ENCODE measurements at places on chromosomes 11 and 22.

- no peak for DNase-seq
Observed at GRCh38 chr11:12865863-12866595, 143.1 kb upstream of the RASSF10 start.

- no peak for DNase-seq
Observed at GRCh38 chr11:85170184-85170583, 457.0 kb downstream of the DLG2 start.

DNA sequence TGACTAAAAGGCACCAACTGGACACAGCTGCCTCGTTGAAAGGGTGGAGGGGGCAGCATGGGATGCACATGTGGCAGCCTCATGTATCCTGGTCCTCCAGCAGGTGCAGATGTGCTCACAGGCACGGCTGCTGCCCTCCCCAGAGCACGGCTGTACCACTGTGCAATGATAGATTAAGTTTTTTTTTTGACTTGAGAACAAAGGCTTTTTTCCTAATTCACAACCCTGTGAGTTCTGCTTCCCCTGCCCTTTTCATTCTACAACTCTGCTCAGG, 11.4 kb downstream of the DKK3 start:
- DNase-seq = no peak

DNA sequence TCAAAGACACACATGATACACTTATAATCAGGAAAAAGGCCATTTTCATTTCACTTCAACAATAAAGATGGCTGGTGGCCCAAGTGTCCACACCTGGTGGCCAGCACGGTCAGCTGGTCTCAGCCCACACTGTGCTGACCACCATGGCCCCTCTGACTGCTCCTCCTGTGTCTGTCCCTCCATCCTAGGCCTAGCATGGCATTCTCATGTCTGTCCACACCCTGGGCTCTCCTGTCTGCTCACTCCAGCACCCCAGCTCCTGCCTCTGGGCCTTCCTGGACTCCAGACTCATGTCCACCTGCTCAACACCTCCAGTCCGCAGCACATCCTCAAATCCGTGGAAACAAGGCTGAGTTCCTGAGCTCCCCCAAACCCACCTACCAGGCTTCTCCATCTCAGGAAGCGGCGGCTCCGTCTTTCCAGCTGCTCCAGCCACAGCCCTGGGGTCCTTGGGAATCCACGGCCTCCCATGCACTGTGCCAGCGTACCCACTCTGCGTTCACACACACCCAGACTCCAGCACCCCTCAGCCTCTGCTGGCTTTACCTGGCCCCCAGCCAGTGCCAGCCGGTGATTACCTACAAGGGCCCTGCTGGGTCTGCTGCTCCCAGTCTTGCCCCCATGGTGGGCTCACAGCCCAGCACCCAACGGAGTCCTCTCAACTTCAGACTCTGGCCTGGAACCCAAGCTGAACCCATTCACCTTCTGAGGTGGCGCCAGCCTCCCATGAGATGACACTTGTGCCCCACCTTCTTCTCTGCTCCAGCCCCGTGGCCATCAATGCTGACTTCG, 13.9 kb downstream of the SIRT3 start:
- DNase-seq = no peak

DNA sequence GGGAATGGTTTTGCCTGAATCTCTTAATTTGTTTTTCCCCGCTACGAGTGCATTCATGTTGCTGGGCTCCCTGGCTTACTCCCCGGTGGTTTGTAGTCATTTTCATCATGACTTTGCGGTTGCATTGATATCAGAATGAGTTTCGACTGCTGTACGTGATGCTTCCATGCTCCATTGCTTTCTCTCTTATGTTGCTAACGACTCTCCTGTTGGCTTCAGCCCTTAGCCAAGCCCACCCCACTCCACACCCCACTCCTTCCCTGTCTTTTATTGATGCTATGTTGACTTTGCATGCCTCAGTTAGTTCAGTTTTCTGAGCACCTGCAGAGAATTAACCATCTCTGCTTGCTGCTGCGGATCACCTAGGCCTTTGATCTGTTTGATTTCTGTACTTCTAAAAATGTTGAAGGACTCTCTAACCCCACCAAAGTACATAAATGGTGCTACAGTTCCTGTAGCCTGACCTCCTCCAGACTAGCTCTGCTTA, 65.3 kb downstream of the ARFGAP2 start:
- DNase-seq = no peak

- DNase-seq = no peak
Observed at GRCh38 chr11:47924184-47924691, 56.1 kb upstream of the PTPRJ start.

DNA sequence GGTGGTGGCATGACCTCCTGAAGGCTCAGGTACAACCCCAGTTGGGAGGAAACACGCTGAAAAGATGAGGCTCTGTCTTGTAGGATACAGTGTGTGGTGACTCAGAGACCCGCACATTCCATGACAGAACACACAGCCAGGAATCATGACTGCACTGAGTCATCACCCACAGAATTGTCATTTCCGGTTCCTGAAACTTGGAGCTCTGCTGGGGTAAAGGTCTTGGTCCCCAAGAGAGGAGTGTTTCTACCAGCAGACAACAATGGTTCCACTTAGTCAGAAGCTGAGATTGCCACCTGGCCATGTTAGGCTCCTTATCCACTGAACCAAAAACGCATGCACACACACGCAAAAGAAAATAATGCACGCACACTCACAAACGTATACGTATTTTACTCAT, 31.5 kb upstream of the CYB5R3 start:
- peak; percentile 18 for DNase-seq

GRCh38 chr22:27207907-27208306, 550.5 kb downstream of the MIAT start:
- DNase-seq = no peak

DNA sequence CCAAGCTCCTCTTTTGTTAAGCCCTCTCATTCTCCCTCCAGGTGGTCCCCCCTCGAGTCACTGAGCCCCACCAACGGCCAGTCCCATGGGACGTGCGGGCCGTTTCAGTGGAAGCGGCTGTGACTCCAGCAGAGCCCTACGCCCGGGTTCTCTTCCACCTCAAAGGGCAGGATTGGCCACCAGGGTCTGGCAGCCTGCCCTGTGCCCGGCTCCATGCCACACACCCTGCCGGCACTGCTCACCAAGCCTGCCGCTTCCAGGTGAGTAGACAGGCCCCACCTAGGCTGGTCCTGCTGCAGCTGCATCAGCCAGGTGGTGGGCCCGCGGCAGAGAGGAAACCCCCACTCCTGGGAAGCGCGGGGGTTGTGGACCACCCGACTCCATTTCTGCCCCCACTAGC, 3.3 kb downstream of the TMEM132A start:
- DNase-seq = no peak

DNA sequence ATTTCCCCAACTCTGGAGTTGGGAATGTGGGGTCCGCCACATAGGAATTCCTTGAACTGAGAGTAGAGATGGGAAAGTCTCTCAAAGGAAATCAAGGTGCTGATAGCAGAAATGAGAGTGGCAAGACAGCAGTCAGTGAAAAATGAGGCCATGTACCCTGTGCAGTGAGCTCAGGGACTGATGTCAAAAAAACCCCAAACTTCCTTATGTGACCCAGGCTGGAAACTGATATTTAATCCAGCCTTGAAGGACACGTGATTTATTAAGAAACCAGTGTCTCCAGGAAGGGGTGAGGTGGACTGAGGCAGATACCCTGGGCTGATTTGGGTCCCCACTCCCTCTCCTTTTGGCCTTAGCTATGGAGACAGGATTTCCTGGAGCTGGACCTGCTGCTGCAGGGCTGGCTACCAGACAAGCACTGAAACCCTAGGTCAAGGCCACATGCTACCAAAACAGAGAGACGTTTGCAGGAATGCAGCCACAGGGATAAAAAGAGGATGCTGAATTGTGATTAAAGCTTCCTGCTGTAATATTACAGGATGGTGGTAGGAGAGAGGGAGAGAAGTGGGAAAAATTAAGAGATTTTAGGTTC, 25.3 kb upstream of the FCHSD2 start:
- DNase-seq = no peak

DNA sequence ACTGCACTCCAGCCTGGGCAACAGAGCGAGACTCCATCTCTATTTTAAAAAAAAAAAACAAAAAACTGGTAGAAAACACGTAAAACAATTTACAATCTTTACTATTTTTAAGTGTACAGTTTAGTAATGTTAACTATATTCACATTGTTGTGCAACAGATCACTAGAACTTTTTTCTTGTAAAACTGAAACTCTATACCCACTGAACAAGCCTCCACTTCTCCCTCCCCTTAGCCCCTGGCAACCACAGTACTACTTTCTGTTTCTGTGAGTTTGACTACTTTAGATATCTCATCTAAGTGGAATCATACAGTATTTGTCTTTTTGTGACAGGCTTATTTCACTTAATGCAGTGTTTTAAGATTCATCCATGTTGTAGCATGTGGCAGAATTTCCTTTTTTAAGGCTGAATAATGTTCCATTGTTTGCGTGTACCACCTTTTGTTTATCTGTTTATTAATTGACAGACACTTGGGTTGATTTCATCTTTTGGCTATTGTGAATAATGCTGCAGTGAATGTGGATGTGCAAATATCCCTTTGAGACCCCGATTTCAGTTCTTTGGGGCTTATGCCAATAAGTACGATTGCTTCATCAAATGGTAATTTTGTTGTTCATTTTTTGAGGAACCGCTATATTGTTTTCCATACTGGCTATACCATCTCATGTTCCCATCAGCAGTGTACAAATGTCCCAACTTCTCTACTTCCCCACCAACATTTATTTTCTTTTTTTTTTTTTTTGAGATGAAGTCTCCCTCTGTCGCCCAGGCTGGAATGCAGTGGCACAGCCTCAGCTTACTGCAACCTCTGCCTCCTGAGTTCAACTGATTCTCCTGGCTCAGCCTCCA, 11.0 kb downstream of the DDB2 start:
- peak; percentile 40 for DNase-seq

- no peak for DNase-seq
Observed at GRCh38 chr11:46066335-46066734, 54.9 kb downstream of the PHF21A start.

- DNase-seq = no peak
Observed at GRCh38 chr22:38965614-38966379, 8.4 kb downstream of the APOBEC3A start.

DNA sequence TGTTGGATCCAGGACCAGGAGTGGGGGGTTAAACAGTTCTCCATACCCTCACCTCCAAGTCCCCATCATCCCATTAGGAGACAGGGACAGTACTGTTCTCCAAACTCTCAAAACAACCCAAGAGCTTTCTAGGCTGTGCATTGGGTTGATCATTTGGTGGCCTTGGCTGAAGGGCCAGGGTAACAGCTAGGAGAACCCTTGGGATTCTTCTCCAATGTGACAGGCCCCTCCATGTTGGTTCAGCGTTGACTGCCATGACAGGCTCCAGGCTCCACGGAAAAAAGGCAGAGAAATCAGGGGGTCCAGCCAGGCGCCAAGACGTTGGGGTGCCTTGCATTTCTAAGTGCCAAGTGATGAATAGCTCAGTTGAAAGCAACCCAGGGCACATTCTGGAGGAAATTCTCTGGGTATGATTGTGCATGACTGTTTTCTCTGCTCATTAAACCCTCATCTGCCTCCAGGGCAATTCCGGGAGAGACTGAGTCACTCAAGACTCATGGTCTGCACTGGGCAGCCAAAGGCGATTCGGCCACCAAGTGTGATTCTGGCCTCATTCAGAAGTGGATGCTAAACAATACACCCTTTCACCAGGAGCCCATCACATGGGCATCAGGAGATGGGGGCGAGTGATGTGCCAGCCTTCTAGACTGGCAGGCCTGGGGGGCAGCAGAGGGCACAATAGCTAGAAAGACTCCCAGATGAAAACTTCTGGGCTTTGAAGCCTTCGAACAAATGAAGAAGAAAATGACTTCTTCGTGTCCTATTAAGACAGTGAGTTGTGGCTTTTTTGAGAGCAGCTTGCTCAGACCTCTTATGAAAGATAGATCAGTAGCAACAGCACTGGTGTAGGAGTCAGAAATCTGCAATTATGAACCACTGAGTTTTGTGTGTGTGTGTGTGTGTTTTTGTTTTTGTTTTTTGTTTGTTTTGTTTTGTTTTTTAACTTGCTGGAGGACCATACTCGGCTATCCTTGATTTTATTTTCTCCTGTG, 27.7 kb downstream of the CD44 start:
- peak; percentile 44 for DNase-seq

GRCh38 chr11:96001037-96001436, 77.1 kb upstream of the MTMR2 start:
- DNase-seq = no peak

- DNase-seq = no peak
Observed at GRCh38 chr22:17489101-17489500, 74.2 kb upstream of the SLC25A18 start.

DNA sequence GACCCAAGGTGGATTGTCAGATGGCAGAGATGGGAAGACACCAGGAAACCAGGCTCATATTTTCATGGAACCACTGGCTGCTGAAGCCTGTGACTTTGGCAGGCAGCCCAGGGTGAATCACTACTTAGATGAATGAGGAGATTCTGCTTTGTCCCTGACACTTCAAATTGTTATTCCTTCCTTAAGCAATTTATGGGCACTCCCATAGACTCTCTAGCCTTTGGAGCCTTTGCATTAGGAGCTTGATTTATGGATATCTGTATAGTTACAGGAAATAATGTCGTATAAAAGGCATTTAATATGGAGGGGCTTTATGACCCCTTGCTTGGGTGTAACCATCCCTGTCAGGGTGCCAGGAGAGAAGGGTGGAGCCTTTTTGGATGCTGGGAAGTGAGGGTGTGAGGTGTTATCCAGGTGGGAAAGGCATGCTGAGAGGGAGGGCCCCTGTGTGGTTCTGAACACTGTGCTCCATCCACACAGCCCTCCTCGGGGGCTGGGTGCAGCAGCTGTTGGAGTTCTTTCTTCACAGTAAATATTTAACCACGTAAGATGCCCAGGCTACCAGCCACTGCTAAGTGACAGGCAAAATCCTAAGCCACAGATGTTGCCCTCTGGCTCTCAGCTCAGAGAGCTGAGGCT, 35.3 kb downstream of the IL18 start:
- no peak for DNase-seq

DNA sequence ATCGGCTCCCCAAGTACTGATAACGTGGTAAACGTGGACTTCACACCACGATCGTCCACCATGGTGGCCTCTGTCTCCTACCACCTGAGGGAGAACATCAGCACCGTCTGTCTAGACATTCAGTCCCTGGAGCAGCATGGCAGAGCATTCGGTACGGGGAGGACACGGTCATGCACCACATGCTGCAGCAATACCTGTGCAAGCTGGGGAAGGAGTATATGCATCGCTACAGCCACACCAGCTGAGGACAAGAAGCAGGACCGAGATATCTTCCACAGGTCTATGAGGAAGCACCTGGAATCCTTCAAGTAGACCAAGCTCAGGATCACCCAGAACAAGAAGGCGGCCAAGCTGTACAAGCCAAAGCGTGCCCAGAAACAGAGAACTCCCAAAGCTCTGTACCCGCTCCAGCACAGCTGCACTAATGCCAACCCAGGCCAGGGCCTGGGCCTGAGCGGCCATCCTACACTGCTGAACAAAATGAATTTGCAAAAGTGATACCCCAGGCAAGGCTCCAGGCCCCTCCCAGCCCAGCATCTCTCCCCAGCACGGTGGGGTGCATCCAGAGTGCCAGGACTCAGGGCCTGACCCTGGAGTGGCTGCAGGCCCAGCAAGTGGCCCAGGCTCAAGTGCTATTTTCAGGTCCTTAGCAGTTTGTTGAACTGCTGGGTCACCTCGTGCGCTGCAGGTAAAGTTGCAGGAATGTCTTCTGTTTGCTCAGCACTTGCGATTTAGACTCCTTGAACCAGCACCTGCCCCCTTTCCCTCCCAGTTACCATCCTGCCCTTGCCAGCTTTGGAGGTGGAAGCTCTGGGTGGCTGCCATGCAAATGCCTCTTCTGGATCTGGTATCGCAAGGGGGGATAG, 119.3 kb upstream of the SERPIND1 start:
- DNase-seq = no peak
